RPMI8226 (cell line): ENCODE measurements at places on chromosomes 12 and 14.

DNA sequence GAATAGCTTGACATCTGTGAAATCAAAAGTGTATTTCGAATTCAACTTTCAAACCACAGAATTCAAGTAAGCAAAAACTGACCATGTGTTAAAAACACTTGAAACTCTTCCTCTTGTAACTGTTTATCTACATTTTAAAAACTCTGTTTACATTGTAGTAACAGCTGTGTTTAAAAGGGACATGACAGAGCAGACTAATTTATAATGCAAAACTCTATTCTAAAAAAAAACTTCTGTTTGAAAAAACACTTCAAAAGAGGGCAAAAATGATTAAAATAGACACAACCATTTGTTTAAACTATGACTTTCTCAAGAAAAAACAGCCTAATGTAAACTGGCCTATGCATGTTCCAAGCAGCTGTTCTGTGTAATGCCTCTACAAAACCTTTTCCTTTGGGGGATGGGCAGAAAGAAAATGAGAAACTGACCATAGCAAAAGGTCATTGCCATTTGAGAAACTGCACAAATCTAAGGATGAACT is 149.1 kb upstream of the HMGA2 start:
- no peak for DNase-seq

GRCh38 chr14:56892959-56893358 is 82.7 kb upstream of the OTX2 start:
- peak; percentile 46 for DNase-seq

GRCh38 chr12:69633061-69633460 is 22.4 kb upstream of the LRRC10 start:
- no peak for DNase-seq

GRCh38 chr12:124754949-124755800 is 108.5 kb downstream of the SCARB1 start:
- peak; percentile 58 for DNase-seq

DNA sequence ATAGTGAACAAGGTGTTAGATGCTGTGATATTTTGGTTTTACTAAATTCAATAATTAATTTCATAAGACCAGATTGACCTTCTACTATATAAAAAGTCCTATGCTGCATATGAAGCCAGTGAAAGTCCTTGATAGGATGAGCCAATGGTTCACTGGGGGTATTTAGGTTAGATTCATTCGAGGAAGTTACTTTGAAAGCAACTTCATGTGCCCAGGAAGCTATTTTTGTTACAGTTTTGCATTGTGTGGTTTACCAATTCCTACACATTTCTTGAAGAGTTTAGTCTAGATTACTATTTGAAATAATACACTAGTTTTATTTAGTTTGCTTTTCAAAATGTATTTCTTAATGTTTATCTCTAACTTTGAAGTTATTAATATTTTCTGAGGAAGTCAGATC is 58.5 kb upstream of the RMST start:
- no peak for DNase-seq

DNA sequence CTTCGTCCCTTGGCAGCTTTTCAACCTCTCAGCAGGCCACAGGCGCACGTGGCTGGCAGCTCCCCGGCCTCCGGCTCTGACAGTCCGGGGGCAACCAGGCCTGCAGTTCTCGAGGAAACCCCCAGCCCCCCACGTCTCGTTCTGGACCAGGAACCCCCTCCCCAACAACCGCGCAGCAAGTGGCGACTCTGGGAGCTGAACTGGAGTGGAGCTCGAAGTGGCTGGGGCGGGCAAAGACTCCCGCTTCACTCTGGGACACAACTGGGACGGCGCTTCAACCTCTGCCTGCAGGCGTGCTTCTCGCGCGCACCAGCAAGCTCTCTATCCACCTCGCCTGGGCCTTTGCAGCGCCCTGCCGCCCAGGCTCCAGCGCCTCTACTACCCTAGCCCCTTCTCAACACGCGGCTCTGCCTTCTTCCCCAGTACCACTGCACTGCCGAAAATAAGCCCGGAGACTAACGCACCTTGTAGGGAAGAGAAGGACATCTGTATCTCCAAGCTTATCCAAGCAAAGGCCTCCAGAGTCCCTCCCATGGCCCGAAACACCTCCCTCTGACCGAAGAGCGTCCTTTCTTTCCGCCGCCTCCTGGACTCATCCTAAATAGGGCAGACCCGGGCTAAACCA is 2.4 kb upstream of the NKX2-1 start:
- no peak for DNase-seq

- DNase-seq = no peak
These were observed 21.8 kb downstream of the PLEKHG3 start for GRCh38 chr14:64725879-64726584.

DNA sequence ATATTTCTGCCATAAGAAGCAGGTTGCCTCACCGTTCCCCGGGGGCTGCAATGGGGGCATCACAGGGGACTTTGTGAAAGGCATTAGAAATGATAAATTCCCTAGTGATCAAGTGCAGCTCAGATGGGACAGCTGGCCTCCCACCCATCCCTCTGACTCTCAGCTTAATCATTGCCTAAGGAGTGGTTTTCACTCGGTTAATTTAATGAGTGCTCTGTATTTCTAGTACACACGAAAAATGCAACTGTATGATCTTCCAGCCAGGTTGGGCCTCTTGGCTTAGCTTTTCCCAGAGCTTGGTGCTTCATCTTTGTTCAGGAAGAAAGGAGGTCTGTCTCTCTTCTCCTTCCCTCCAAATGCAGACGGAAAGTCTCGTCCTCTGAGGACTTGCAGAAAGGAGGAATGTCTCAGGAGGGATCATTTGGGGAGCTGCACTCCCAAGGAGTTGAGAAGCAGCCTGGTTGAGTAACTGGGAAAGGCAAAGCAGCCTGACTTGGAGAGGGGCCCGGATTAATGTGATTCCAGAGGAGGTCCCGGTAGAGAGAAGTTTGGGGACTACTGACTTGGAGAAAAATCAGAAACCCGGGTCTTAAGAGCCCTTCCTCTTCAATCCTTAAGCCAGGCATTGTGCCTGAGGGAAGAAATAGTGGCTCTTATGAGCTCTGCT is 7.2 kb downstream of the CD9 start:
- DNase-seq = no peak

GRCh38 chr12:90321369-90321768 is 612.7 kb upstream of the ATP2B1 start:
- no peak for DNase-seq

GRCh38 chr14:68939893-68940613 is 39.0 kb downstream of the ACTN1 start:
- no peak for DNase-seq

GRCh38 chr14:24436355-24437019 is 6.1 kb downstream of the SDR39U1 start:
- peak; percentile 52 for DNase-seq

DNA sequence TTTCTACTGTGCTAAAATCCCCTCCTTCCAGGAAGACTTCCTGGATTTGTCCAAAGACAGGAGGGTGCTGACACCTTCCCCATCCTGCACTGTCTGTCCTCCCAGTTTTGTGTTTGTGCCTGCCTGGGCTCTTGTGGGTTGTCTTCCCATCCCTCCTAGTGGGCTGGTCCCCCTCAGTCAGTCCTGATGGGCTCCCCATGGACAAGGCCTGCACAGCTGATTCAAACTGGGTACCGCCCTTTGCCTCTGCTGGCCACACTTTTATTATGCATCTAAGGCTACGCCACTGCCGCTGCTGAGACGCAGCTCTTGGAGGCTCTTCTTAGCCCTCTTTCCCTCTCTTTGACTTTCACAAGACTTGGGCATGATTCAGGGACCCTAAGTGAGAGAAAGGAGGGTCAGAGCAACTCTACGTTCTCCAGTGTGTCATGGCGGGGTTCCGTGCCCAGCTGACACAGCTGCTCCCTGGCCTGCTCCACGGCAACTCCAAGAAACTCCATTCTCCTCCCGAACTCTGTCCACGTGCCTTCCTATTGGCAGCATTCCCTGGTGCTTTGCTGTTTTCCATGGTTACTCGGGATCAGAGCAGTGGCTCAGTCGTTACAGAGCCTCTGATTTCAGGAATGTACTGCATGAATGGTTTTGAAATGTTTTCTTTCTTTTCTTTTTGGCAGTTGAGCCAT is 3.8 kb upstream of the KRT85 start:
- no peak for DNase-seq

DNA sequence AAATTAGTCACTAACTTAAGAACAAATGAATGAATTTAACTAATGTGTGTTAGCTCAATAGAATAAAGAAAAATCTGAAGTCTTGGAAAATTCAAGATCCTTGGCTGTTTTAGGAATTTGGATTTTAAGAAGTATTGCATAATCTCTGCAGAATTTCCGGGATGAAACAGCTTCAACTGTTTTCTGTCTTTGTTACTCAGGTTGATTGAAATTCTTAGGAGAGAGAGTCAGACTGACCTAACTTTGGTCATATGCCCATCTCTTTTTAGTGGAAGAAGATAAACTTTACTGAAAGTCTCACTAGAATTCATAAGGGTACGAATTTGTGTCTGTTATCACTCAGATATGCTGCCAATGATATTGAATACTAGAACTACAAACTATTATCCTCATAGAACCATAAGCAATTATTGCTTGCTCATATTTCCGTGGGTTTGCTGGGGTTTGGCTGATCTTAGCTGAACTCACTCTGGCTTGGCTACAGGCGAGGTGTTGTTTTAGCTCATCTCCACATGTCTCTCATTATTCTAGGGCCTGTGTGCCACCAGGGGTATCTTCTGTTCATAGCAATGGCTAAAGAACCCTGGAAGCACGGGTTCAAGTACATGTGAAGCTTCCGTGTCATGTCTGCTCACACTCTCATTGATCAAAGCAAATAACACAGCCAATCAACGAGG is 257.4 kb upstream of the NOVA1 start:
- no peak for DNase-seq

- DNase-seq = no peak
These were observed 7.3 kb downstream of the C2CD5 start for GRCh38 chr12:22536971-22537544.

GRCh38 chr14:99426265-99426664 is 54.4 kb downstream of the SETD3 start:
- no peak for DNase-seq

DNA sequence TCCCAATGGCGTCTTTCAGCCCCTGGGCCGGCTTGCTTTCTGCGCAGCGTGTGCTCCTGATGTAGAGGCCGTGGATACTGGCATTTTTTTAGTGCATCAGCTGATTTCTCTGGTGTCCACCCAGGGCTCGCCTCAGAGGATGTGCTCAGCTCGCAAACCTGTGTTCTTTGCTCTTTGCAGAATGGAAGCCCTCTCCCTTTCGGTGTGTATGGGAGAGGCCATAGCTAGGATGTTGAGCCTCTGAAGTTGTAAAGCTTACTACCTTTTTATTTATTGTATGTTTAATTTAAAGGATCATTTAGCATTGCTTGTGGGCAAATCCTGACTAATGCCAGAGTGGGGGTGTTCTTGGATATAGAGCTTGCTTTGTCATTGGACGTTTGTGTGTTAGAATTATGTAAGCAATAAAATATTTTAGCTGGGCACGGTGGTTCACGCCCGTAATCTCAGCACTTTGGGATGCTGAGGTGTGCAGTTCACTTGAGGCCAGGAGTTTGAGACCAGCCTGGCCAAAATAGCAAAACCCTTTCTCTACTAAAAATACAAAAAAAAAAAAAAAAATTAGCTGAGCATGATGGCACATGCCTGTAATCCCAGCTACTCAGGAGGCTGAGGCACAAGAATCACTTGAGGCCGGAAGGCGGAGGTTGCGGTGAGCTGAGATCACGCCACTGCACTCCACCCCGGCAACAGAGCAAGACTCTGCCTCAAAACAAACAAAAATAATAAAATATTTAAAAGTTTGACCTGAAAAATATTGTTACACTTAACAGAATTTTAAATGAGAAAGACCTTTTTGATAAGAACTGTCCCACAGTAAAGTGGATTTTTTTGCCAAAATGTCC is 52.6 kb upstream of the MMP17 start:
- DNase-seq = no peak

DNA sequence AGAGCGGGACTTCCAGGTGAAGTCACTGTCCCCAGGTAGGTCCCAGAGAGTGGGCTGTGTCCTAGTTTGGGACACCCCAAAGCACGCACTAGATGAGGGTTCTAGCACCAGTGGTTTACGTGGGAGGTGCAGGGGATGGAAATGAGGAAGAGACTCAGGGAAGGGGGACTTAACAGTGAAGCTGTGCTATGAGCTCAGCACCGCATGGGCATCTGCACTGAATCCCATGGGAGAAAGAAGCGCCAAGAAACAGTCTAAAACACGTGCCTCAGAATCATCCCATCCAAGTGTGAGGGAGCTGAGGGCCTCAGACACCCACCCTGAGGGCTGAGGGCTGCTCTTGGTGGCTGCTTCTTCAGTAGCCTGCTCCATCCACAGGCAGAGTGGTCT is 71.5 kb upstream of the ZFP36L1 start:
- DNase-seq = no peak

GRCh38 chr12:54701940-54702592 is 53.9 kb upstream of the DCD start:
- peak; percentile 66 for DNase-seq

DNA sequence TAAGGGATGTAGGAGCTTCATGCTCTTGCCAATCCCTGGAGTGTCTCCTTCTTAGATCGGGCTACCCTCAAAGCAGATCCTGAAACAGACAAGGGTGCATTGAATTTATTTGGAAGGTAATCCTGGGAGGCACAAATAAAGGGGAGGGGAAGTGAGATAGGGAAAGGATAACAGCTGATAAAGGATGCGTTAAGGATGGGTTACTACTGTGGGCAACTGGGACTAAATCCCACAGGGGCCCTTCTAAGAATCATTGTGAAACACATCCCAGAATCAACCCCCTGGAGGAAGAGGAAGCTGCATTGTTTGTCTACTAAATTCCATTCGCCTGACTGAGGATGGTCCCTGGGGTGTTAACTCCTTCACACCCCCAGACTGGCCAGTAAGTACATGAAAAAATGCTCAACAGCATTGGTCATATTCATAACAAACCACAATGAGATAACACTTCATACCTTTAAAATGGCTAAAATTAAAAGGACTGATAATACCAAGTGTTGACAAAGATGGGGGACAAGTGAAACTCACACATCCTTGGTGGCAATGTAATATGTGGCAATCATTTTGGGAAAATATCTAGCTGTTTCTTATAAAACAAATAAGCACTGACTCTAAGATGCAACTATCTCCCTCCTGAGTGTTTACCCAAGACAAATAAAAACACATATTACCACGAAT is 37.0 kb upstream of the CMKLR1 start:
- no peak for DNase-seq

GRCh38 chr12:130768120-130768519 is 52.0 kb upstream of the RIMBP2 start:
- no peak for DNase-seq

DNA sequence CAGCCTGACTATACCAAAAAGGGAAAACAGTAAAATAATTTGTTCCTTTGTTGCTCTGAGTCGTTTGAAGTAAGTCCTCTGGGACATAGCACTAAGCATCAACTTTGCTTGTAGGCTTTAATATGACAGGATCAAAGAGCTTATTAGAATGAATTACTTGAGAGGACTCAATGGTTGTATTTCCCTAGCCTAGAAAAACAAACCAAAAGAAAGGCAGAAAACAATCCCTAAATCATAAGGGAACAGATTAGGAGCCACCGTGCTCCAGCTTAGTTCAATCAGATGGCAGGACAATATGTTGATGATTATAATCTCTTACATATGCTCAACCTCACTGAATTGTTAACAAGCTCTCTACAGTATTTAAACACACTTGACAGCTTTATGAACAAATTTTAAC is 988.4 kb downstream of the FLRT2 start:
- no peak for DNase-seq

GRCh38 chr12:2456122-2456812 is 338.5 kb upstream of the FKBP4 start:
- no peak for DNase-seq
